ENCODE measurements at places on chromosomes 3 and 15.

GRCh38 chr3:158354713-158355112 lies 216.3 kb upstream of the MLF1 start:
- DNase-seq = no peak

- DNase-seq = no peak
Measured at GRCh38 chr3:29307295-29307694, 26.4 kb downstream of the RBMS3 start.

- DNase-seq = no peak
Measured at GRCh38 chr3:100682056-100682853, 27.0 kb upstream of the TFG start.

- DNase-seq = peak; percentile 40
Measured at GRCh38 chr15:90530250-90531051, 728 bp downstream of the CRTC3 start.

- no peak for DNase-seq
Measured at GRCh38 chr15:51093839-51094605, 684 bp downstream of the TNFAIP8L3 start.
